ENCODE measurements at places on chromosomes 2 and 18. TPM values are rescaled to one million over a fixed set of nuclear protein-coding genes. Genes with fewer than 3 reads are reported as not detected.

DNA sequence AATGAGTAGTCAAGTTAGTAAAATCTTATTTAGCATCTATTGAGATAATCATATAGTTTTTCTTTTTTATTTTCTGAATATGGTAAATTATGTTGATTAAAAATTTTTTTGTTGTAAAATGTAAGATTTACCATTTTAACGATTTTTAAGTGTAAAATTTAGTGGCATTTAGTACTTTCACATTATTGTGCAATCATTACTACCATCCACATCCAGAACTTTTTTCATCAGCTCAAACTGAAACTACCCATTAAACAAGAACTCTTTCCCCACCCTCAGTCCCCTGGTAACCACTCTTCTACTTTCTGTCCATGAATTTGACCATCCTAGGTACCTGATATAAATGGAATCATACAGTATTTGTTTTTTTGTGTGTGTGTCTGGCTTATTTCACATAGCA, 11.1 kb downstream of the RAB3GAP1 start:
- H3K4me3 ChIP-seq = no peak overlapping the region
- H3K27me3 ChIP-seq = no peaks in the 10 kb centered on the region
- no peak overlapping the region for H3K27ac ChIP-seq
- no peaks in the 10 kb centered on the region for H3K4me1 ChIP-seq

Gene SPP2
- not detected for polyA plus RNA-seq

Gene HOXD8
- polyA plus RNA-seq = 5.3 TPM

GRCh38 chr2:142104134-142104758, 26.6 kb downstream of the LRP1B start:
- no peak for DNase-seq
- H3K27me3 ChIP-seq = no peaks in the 10 kb centered on the region
- H3K36me3 ChIP-seq = no peaks in the 10 kb centered on the region

GRCh38 chr2:29741132-29741531, 180.3 kb downstream of the ALK start:
- no peak overlapping the region for H3K4me3 ChIP-seq
- no peak for DNase-seq
- H3K4me1 ChIP-seq = no peaks in the 10 kb centered on the region
- H3K27me3 ChIP-seq = no peaks in the 10 kb centered on the region
- no peak overlapping the region for H3K27ac ChIP-seq

DNA sequence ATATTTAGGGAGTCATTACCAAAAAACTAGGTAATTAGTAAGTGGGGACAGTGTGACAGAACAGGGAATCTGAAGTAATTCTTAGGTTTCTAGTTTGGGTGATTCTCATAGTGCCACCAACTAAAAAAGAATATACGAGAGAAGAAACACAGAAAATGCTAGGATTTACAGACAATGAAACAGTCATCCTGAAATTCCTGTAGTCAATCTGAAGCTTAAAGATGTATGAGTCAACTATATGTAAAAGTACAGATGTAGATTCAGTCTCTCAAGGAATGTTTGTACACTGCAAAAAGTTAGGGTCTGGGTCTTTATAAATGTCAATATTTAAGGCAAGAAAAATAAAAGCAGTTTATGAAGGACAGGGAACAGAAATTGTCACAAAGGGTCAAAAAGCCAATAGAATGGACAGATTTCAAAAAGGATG, 107.0 kb downstream of the STRN start:
- H3K4me1 ChIP-seq = no peaks in the 10 kb centered on the region
- peak; percentile 3 for DNase-seq
- peak overlapping the region; percentile 4 for H3K4me3 ChIP-seq
- peaks cover 12% of the 10 kb centered on the region for H3K36me3 ChIP-seq
- H3K27ac ChIP-seq = no peak overlapping the region
- no peaks in the 10 kb centered on the region for H3K27me3 ChIP-seq

Gene SCG2
- 4.0 TPM for polyA plus RNA-seq

DNA sequence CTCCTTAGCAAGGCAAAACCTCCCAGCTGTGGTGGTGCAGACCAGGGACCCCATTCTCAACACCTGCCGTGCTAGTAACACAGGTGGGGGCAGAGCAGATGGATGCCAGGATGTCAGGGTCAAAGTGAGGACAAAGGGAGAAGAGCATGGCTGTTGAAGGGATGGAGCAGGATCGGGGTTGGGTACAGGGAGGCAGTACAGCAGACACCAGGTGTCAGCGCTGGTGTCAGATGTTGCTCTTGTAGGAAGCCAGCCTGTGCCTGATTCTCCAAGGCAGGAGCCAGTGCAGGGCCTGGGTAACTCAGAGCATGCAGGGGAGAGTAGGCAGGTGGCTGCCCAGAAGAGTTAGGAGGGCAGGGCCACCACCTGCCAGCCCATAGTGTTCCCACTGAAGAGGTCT, 222.1 kb upstream of the SPRED2 start:
- no peak overlapping the region for H3K4me3 ChIP-seq
- peaks cover 13% of the 10 kb centered on the region for H3K27me3 ChIP-seq

Gene PLCL1
- polyA plus RNA-seq = 2.3 TPM

DNA sequence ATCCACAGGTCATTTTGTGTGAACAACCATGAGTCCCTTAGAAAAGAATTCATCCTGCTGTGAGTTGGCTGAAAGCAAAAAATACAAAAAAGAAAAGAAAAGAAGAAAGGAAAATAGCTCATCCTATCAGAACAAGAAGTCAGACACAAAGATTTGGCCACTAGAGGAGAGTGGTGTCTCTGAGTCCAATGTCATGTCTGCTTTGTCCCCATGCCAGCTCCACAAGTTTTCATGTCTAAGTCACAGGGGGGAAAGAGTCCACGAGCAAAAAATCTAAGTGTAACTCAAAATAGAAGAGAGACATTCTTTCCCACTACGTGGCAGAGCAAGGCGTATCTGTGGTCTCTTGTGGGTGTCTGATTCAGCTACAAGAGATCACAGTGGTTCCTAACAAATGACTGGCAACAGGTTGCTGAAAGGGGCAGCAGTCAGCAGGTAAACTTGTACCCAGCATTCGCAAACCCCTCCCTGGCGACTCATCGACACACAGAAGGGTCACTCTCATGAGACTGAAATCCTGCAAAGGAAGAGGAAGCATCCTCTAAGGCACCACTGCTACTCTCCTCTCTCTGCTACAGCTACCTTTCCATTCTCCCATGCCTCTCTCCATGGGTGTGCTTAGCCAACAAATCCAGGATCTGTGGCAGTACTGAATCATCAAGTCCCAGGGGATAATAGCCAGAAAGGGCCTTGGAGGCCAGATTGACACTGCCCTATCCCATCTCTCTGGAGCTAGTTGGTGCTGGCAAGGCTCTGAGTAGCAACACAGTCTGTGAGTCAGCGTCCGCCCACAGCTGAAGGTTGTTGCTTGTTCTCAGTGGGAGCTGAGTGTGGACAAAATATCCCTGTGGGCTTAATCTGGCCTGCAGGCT, 123.0 kb upstream of the SLC39A10 start:
- H3K27me3 ChIP-seq = no peaks in the 10 kb centered on the region
- no peaks in the 10 kb centered on the region for H3K36me3 ChIP-seq
- peak overlapping the region; percentile 80 for H3K27ac ChIP-seq
- DNase-seq = no peak
- no peak overlapping the region for H3K4me3 ChIP-seq

Gene CYP27C1
- not detected for polyA plus RNA-seq

All from small intestine (tissue), 16 donors.